ENCODE measurements at places on chromosomes 5 and 9. TPM values are rescaled to one million over a fixed set of nuclear protein-coding genes. Genes with fewer than 3 reads are reported as not detected.

CENPK gene
- total RNA-seq = 14.0 TPM

MCIDAS gene
- not detected for total RNA-seq

ADGRD2 gene
- total RNA-seq = not detected

LCN15 gene
- not detected for total RNA-seq

BNC2 gene
- total RNA-seq = 29.0 TPM
